Activated B cell treated with CpG ODN at 0.5 μM for 24 hours (primary cell): ENCODE measurements at places on chromosomes 5 and 9. TPM values are rescaled to one million over a fixed set of nuclear protein-coding genes. Genes with fewer than 3 reads are reported as not detected.
A peak's percentile ranks its signal among the peaks of the same experiment; 100 is the strongest.

CTNNA1 gene
- 76.0 and 77.7 TPM in 2 replicates for total RNA-seq

DNA sequence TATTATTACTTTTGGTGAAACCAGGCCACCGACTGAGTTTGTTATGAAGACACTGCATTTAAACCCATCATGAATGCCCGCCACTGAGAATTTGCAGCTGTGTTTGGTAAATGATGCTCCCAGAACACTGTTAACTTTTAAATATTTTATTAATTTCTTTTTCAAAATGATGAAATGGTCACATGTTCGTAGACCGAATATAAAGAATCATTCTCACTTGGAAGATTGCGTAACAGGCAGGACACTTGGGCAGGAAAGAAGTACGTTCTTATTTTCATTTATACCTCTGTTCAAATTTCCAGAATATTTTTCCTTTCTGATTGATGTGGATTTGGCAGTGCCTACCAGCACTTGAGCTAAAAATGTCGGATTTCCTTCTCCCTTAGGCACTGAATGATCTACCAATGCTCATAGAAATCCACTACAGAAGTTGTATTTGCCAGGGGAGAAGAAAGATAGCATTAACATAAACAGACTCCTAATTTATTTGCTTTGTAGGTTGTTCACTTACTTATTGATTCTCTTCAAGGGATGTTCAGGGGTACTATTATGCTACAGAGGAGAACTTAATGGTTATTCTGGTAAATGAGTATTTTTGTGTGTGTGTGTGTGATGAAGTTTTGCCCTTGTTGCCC lies 13.8 kb downstream of the CYFIP2 start:
- H3K4me3 ChIP-seq: peak overlapping the region; percentile 49
- peak overlapping the region; percentile 78 for H3K27ac ChIP-seq
- peaks cover 89% of the 10 kb centered on the region for H3K4me1 ChIP-seq
- peaks cover 38% of the 10 kb centered on the region for H3K36me3 ChIP-seq

DNA sequence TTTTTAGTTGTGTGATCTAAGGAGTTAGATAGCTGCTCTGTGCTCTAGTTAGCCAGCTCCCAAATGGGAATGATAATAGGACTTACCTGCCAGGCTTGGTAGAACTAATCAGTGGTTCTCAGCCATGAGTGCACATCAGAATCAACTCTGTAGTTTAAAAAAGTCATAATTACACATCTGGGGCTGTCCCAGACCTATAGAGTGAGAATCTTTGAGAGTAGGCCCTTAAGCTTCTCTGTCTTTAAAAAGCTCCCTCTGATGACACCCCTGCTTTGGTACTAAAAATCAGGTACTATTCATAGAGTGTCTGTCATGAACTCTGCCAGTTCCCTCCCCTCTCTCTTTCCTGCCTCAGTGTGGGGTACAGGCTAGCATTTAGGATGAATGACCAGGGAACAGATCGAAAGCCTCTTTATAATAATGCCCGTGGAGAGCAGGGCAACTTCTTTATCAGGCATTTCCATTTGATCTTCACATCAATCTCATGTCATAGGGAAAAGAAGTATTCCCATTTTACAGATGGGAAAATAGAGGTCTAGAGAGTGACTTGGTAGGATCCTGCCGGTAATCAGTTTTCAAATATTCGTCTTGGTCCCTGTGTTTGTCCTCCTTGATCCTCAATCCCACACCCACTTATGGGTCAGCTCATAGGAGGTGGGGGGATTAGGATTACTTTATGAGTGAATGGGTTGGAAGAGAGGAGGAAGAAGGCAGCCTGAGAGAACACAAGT lies 15.3 kb downstream of the PPARGC1B start:
- H3K36me3 ChIP-seq: no peaks in the 10 kb centered on the region
- peaks cover 14% of the 10 kb centered on the region for H3K4me1 ChIP-seq
- DNase-seq: no peak
- H3K27ac ChIP-seq: no peak overlapping the region

- peak overlapping the region; percentile 92 for H3K27ac ChIP-seq
- H3K4me3 ChIP-seq: peak overlapping the region; percentile 75
- peak; percentile 61 for DNase-seq
- H3K4me1 ChIP-seq: peaks cover 57% of the 10 kb centered on the region
- no peaks in the 10 kb centered on the region for H3K36me3 ChIP-seq
- no peaks in the 10 kb centered on the region for H3K27me3 ChIP-seq
These were observed 142.6 kb upstream of the LMX1B start for GRCh38 chr9:126471084-126471624.

- no peak for DNase-seq
- H3K4me1 ChIP-seq: no peaks in the 10 kb centered on the region
- no peak overlapping the region for H3K4me3 ChIP-seq
- peaks cover 24% of the 10 kb centered on the region for H3K27me3 ChIP-seq
- no peaks in the 10 kb centered on the region for H3K36me3 ChIP-seq
These were observed 4.5 kb upstream of the PALM2AKAP2 start for GRCh38 chr9:109775516-109775915.
